Fibroblast of skin of abdomen (primary cell): ENCODE measurements at places on chromosomes 1 and 21.

DNA sequence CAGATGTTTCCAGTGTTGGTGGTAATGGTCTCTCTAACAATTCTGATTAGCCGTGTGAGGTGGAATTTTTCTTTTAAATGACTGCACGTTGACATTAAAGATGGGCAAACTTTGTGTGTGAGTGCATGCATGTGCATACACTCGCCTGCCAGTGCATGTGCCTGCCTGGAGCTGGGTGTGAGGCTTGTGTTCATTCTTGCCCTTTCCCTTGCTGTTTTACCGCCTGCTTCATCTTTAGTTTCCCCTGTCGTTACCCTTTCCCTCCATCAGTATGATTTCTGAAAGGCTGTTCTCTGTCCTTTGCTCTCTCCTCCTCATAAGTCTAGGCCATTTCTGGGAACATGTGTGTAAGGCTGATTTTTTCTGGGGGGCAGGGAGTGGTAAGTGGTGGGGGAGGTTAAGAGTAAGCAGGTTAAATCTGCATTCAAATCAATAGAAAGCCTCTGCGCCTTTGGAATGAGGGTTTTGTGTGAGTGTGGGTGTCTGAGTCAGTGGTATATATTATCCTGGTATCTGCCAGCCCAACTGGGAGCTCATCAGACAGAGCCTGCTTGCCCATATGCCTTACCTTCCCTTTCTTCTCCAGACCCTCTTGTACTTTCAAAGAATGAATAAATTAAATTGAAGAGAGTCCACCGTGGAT lies 112.5 kb downstream of the PBX1 start:
- peak; percentile 32 for DNase-seq

GRCh38 chr1:38962113-38962512 lies 20.5 kb upstream of the RHBDL2 start:
- DNase-seq = peak; percentile 81

DNA sequence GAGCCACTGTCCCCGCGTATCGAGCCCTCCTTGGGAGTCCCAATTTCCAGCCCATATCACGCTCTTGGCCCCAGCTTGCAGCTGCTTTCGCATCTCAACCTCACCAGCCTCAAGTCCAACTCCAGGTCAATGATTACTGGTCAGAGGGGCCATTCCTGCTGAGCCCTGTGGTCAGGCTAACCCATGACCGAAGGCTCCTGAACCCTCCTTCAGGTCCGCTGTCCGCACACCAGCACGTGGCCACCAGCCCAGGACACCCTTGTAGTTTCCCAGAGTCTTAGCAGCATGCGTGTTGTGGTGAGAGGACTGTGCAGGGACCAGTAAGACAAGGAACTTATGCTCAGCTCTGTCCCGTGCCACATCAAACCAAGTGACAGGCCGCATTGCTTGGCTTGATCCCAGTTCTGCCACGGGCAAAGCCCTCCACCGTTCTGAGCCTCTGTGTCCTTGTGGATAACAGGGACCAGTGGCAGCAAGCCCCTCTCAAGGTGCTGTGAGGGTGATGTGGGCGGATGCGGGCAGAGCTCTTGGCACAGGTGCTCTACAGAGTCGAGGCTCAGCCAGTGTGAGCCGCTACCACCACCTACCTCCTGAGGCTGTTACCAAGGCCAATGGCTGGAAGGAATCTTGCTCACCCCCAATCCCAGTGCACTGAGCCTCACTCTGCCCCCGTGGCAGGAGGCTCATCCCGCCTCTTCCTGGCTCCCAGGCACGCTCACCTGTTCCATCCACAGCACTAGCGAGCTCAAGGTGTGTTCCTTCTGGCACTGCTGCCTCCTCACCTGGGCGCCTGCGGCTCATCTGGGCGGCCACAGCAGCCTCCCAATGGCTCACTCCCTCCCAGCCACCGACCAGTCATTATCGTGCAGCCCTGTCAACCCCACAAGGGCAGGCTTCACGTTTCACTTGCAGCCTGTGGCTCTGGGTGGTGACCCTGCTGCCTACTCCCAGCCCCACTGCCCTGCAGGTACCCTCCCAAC lies 20.4 kb downstream of the KRTAP10-1 start:
- no peak for DNase-seq

DNA sequence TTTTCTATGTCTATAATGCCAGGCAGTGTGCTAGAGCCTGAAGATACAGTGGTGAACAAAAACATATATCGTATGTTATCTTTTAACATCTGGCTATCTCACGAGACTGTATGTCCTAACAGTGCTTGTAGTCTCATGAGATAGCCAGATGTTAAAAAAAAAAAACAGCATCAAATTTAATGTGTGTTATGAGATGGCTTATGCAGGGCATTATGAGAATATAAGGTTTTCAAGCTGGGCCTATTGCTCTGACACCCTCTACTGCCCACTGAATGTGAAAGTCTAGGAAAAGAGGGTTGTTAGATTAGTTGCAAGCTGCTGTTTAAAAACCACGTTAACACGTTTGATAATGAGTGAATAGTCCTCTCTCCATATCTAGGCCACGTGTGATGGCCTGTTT lies 109.8 kb downstream of the CACHD1 start:
- no peak for DNase-seq

- DNase-seq = no peak
These were observed 6.8 kb downstream of the RNF187 start for GRCh38 chr1:228494044-228494353.

DNA sequence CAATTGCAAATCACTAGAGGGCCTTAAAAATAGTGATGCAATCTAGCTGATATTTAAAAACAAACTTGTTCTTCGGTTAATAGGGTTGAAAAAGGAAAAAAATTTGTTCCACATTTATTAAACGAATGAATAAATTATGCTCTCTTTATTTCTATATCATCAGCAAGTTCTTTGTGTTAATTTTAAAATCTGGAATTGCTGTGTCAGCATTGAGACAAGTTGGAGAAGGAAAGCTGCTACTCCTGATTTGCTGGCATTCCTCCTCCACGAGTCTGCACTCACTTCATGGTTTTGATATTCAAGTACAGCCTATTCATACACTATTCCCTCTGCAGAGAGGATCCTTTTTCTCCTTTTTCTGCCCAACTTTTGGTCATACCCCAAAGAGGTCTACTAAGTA lies 117.6 kb downstream of the MRPL39 start:
- peak; percentile 37 for DNase-seq

- DNase-seq = peak; percentile 50
These were observed 19.2 kb upstream of the CDK18 start for GRCh38 chr1:205484985-205485967.

GRCh38 chr1:970973-971730 lies 4.9 kb downstream of the PLEKHN1 start:
- no peak for DNase-seq

DNA sequence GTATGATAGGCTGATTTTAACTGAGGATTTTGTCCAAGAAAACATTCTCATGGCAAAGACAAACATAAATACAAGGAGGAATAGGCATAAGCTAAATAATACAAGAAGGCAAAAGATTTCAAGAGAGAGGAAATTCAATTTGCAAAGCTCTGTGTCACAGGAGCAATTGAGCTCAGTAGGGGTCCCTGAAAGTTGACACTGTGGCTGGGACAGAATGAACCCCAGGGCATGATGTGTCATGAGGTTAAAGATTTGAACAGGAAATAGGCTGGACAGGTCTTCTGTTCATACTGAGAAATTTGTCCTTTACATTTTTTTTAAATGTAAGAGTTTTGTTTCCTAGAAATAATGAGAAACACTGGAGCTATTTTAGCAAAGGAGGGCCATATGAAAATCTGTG lies 555.4 kb upstream of the NEGR1 start:
- DNase-seq = no peak
